ENCODE measurements at places on chromosomes 5 and 9.

DNA sequence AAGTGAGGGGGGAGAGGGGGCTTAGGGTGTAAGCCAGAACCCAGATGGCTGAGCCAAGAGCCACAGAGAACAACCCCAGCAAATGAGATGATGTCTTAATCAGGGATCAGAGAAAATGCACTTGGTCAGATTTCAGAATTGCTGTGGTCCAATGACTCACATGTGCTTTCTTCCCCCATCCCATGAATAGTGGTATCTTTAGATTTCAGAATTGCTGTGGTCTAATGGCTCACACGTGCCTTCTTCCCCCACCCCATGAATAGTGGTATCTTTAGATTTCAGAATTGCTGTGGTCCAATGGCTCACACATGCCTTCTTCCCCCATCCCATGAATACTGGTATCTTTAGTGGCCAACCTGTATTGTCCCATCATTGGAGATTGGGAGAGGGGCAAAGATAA lies 59.9 kb downstream of the IRX2 start:
- no peak for DNase-seq

- no peak for DNase-seq
These were observed 26.8 kb downstream of the ACTBL2 start for GRCh38 chr5:57455511-57456455.

DNA sequence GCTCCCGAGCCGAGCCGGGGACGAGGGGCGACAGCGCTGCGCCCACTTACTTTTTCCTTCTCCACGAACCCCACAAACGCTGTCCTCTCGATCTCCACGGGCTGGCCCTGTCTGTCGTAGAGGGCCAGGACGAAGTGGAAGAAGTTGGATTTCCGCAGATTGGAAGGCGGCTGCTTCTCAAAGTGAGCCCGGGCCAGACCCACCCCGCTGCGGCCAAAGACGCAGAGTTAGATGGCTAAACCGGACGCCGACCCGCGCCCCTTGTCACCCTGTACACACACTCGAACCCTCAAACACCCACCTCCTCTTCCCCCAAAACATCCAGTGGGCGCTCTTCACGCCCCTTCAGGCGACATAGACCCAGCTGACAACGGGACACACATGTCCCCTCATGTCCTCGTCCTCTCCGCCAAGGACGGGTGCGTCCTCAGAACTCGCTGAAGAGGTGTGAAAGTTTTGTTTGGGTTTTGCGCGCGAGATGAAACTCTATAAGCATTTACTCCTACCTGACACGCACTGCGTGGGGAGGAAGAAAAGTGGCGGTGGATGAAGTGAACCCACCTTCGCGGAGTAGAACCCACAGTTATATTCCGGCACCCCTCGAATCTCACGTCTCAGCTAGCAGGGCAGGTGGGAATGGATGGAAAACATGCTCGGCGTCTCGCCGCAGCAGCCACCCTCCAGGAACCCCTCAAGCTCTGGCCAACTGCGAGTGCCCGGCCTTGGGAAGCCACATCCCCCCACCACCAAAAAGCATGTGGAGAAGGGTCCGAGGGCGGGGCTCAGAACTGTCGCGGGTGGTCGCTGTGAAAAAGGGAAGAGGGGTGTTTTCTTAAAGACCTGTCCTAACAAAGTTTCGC lies 2.6 kb downstream of the EBF1 start:
- DNase-seq = no peak

DNA sequence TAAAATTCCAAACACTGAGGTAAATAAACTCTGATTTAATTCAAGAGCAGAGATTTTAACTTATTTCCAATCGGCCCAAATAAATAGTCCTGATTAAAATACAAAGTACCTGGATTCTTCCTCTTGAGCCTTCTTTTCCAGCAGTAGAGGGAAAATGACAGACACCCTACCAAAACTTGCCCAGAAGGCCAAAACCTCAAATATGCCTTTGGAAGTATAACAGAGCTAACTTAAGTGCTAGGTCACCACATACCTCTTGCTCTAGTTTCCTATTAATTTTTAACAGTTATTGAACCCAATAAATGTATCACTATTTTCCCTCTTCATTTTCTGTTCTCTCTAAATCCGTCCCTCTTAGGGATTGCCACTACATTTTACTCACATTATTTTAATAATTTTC lies 1.4 kb downstream of the BAAT start:
- no peak for DNase-seq

- DNase-seq = no peak
These were observed 420.8 kb upstream of the IRX4 start for GRCh38 chr5:2303431-2304100.

- no peak for DNase-seq
These were observed 475.0 kb upstream of the ZNF462 start for GRCh38 chr9:106387965-106388364.

DNA sequence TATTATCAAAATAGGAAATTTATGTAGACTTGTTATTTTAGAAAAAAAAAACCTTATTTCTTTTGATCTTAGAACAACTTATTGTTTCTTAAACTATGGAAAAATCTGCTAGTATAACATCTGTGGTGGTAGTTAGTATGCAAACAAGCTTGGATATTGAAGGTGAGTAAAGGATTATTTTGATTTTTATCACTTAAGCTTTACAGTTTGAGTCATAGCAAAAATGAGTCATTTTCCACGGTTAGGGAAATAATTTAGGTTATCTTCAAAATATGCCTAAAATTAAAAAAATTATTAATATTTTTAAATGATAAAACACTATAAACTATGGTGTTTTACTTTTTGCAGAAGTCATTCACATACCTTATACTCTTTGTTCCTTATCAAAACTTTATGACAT lies 107.2 kb upstream of the DHFR start:
- DNase-seq = no peak

DNA sequence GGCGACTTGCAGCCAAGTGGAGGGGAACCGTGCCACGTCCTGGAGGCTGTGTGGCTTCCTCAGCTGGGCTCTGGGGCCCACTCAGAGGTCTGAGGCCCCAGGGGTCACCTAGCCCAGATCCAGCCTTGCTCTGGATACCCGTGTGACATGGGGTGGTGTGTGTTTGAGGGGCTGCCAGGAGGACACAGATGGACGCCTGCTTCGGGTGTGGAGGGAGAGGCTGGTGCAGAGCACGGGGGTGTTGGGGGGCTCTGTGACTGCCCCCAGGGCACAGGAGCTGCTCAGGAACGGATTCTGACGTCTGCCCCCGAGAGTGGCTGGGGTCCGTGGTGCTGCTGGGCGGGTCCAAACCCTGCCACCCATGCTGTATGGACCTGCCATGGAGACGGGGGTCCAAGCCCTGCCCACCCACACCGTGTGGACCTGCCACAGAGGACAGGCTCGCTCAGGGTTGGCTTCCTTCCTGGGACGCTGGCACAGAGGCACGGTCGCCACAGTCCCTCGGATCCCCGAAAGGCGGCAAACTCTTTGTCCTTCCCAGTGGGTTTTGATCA lies 10.5 kb downstream of the INPP5E start:
- DNase-seq = no peak

DNA sequence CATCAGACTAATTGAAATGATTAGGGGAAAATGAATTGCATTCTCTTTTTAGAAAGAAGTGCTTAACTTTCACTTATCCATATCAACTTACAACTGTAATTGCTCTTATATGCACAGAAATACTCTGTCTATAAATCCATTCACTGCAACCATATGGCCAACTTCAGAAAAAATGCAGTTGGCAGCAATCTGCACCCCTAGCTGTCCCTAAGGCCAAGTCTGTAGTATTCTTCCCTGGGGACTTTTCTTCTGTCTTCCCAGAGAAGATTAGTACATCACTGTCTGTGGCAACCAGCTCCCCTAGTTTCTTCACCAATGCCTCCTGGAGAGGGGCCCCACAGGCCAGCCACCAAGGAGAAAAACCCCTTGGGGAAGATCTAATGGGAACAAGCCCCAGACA lies 45.4 kb downstream of the ABCA1 start:
- no peak for DNase-seq

DNA sequence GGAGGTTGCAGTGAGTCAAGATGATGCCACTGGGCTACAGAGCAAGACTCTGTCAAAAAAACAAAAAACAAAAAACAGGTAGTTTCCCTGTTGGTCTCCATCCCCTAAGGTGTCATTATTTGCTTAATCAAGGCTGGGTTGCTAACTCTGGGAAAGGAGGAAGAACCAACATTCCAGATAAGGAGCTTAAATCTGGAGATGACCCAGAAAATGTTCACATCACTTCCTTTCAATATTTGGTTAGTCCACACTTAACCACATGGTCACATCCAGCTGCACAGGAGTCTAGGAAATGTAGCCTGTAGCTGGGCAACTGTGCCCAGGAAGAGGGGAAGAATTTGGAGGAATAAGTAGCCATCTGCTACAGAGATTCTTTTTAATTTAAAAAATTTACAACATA lies 25.9 kb upstream of the MEGF9 start:
- DNase-seq = no peak

GRCh38 chr5:31531543-31531887 lies 378 bp downstream of the DROSHA start:
- DNase-seq = no peak

DNA sequence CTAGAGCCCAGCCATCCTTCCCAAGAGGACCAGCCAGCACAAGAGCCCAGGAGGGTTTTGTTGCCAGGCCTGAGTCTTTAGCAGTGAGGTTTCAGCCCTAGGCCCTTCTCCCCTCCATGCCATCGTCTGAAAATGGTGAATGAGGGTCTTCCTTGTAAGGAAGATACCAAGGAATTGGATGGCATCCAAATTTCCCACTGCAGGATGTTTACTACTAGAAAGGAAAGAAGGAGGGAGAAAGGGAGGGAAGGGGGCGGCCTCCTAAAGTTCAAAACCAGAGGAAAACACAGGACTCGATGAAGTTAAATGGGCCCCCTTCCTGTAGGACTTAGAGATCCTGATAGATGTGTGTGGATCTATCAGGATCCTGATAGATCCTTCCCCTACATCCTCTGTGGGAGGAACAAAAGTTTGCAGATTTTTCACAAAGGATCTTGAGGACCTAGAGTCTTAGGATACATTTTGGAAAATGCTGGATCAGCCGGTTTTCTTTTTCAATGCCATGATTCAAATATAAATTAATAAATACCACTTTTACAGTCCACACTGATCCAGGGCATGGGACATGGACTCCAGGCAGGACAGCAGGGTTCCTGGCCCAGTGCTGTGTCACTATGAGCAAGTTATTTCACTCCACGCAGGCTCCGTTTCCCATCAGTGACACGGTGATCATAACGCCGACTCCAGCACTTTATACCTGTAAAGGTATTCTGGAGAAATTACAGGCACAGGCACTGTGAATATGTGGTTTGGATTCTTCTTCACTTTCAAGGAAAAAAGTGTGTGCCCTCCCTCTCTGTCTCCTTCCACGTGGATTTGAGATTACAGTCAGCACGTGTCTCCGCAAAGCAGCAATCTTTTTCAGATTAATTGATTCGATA lies 40.9 kb downstream of the C5orf15 start:
- no peak for DNase-seq

DNA sequence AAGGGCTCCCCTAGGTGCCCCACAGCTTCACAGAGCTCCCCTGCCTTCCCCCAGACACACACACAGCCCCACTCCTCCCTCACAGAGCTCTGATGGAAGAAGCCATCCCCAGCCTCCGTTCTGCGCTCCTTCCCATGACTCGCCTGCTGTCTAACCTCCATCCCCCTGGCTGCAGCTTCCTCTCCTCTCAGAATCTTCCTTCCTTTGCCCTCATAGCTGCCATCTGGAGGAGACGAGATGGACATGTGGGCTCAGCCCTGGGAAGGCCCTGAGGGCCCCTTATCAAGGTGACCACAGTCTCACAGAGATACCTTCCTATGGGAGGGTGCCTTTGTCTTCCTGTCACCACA lies 94.3 kb downstream of the PCDH1 start:
- no peak for DNase-seq

- no peak for DNase-seq
These were observed 51.7 kb downstream of the JADE2 start for GRCh38 chr5:134577022-134577795.

- no peak for DNase-seq
These were observed 1481.5 kb downstream of the EFNA5 start for GRCh38 chr5:106189121-106189809.

- DNase-seq = no peak
These were observed 4.4 kb downstream of the SNX24 start for GRCh38 chr5:122849771-122850170.

GRCh38 chr5:143213231-143213850 lies 190.1 kb downstream of the NR3C1 start:
- no peak for DNase-seq

DNA sequence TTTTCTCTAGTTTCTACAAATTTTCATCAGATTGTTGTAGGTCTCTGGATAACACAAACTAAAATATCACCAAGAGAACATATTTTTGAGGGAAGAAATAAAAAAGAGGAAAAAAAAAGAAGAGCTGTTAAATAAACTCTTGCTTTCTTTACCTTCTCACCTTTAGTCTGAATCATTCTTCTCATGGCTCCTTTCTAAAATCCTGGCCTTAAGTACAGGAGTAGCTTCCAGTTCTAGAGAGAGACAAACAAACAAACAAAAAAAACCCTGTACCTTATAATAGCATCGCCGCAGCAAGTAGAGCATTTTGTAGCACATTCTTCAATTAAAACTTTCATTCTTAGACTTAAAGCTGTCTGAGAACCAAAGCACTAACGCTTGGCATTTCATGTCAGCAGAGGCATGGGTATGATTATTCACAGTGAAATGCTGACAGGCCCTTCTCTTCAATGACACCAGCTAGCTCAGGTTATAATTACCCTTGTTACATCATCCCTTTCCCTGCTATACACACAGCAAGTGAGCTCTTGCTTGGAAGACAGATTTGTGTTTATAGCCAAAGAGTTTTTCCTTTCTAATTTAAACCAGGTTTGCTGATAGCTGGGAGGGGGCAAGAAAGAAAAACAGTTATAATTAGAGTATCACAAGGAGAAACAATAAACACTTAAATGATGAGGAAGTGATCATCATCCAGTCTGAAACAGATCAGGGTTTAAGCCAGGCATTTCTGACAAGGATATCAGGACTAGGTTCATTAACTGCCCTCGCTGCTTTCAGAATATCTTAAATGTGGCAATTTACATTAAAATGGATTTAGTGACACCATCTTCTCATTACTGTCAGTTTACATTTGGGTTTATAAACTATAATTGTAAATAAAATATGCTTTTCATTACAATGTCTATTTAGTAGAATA lies 510.9 kb upstream of the ZNF608 start:
- no peak for DNase-seq

DNA sequence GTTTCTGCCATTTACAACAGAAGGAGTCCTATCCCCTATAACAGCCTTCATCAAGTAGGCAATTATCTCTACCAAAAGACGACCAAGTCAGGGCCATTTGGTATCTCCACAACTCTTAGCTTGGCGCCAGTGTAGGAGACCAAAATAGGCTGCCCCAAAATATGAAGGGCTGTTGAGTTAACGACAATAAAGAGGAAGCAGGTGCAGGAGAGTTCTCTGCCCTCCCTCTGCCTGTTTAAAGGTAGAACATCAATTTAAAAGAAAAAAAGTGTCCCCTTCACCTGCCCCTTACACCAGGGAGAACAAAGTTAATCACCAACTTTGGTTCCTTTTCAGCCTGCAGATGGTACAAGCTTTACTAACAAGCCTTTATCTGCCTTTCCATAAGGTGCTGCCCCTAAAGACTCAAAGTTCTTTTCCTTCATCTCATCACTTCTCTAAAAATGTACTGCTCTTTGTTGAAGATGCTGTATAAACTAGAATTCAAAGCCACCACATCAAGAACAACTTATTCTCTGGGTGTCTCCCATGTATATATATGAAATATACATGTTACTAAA lies 33.3 kb downstream of the PPP1R2B start:
- peak; percentile 18 for DNase-seq

Data from GM19239 (cell line).